A172 (cell line): ENCODE measurements at places on chromosomes 3 and 15.

- no peak for DNase-seq
Observed at GRCh38 chr3:14212032-14212431, 33.4 kb downstream of the LSM3 start.

DNA sequence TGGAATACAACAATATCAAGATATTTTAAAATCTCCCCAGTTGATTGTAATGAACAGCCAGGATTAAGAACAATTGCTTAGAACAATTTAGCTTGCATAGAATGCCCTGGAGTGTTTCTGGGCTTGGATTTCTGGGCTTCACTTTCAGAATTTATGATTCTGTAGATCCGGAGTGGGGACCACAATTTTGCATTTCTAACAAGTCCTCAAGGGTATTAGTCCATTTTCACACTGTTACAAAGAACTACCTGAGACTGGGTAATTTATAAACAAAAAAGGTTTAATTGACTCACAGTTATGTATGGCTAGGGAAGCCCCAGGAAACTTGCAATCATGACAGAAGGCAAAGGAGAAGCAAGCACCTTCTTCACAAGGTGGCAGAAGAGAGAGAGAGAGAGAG is 54.3 kb upstream of the MYRIP start:
- no peak for DNase-seq

- no peak for DNase-seq
Observed at GRCh38 chr3:45690336-45691035, 1.3 kb downstream of the SACM1L start.

DNA sequence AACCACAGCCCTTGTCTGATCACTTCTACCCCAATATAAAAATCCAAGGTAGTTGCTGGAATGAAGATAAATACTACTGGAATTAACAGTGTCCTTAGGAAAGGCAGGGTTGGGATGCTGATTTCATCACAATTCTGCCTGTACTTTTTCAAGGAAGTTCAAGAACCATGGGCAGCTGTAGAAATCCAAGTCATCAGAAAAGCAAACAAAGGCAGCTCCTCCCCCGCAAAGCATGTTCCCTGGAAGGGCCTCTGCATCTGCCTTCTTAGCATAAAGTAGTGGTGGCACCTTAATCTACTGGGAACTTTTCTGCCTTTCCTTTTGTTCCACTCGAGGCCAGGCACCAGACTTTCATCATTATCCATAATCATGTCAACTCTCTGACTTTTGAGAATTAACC is 54.4 kb downstream of the ERC2 start:
- DNase-seq: no peak

- peak; percentile 61 for DNase-seq
Observed at GRCh38 chr3:59573911-59574310, 524.1 kb upstream of the CFAP20DC start.
